ENCODE measurements at places on chromosomes 13 and 19.

GRCh38 chr19:38197937-38198704, 25.9 kb downstream of the DPF1 start:
- peaks cover 7% of the 10 kb centered on the region for H3K4me1 ChIP-seq
- no peaks in the 10 kb centered on the region for H3K36me3 ChIP-seq
- no peaks in the 10 kb centered on the region for H3K27me3 ChIP-seq
- H3K4me3 ChIP-seq = no peak overlapping the region

- H3K36me3 ChIP-seq = no peaks in the 10 kb centered on the region
- DNase-seq = no peak
- H3K4me3 ChIP-seq = no peak overlapping the region
- peaks cover 29% of the 10 kb centered on the region for H3K27me3 ChIP-seq
- H3K4me1 ChIP-seq = peaks cover 2% of the 10 kb centered on the region
- H3K27ac ChIP-seq = no peak overlapping the region
These were observed 26.0 kb upstream of the PABPC3 start for GRCh38 chr13:25069911-25070310.

GRCh38 chr13:27283906-27284493, 13.4 kb downstream of the RASL11A start:
- H3K36me3 ChIP-seq = no peaks in the 10 kb centered on the region
- peaks cover 2% of the 10 kb centered on the region for H3K27me3 ChIP-seq
- no peak for DNase-seq
- H3K27ac ChIP-seq = no peak overlapping the region
- H3K4me3 ChIP-seq = no peak overlapping the region

- peaks cover 15% of the 10 kb centered on the region for H3K36me3 ChIP-seq
- H3K27me3 ChIP-seq = no peaks in the 10 kb centered on the region
These were observed 27.1 kb downstream of the ANKRD10 start for GRCh38 chr13:110887597-110888333.

DNA sequence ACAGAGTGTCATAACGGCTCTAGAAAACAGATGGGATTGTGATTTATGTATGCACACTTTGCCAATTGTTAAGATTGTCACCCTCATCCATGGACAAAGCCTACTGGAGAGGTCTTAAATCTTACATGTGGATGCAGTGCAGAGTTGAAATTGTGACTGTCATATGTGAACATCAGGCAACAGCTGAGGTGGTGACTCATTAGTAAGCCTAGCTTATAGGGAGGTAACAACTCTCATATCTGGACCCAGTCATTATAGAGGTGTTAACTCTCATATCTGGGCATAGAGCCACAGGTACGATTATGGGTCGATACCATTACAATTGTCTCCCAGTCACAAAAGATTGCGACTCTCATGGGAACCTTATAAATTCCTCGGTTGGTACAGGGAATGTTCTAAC, 29.8 kb upstream of the ZNF254 start:
- no peaks in the 10 kb centered on the region for H3K27me3 ChIP-seq
- H3K4me1 ChIP-seq = no peaks in the 10 kb centered on the region
- H3K27ac ChIP-seq = no peak overlapping the region

DNA sequence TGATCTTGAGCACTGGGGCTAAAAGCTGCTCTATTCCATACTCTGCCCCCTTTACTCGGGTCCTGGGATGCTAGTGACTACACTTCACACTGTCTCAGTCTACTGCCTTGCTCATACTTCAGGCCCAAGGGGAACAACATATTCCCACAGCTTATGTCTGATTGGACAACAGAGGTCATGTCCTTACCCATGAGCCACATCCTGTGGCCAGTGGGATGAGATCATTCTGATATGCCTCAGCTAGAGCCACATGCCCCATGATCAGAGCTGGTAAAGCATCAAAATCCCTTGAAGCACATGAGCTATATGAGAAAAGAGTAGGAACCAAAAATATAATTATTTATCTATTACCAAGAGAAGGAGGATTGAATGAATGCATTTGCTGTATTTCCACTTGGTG, 290.1 kb upstream of the TSHZ3 start:
- H3K4me3 ChIP-seq = no peak overlapping the region
- no peaks in the 10 kb centered on the region for H3K36me3 ChIP-seq
- no peaks in the 10 kb centered on the region for H3K4me1 ChIP-seq
- H3K27ac ChIP-seq = no peak overlapping the region

DNA sequence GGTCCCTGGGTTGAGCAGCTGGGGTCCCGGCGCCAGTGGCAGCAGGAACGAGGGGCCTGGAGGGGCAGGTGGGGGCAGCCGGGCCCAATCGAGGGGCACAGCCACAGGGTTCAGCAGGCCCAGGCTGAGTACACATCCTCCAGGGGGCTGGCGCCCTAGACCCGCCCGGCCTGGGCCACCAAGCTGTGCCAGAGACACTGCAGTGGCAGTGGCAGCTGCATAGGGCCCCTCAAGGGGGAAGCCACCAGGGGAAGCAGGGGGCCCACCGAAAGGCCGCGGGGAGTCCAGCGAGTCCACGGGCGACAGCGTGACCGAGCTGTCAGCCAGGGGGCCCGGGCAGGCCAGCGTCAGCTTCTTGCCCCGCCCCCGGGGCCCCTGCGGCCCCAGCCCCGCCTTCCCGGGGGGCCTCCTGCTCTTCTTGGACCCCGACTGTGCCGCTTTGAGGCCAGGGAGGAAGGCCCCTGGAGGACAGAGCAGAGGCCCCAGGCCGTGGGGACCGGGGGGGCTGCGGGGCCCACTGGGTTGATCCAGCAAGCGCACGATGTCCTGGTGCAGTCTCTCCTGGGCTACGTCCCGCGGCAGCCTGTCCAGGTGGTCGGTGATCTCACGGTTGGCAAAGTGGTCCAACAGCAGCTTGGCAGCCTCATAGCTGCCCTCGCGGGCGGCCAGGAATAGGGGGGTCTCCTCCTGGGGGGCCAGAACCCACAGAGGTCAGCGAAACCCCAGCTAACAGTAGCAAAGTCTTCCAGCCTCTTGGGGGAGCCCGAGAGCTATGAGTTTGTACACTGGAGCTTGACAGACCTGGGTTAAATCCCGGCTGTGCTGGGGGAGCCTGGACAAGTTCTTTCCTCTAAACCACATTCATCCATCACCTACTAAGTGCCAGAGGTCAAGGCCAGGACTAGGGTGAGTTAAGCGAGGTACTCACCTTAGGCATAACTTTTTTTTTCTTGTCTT, 39.5 kb downstream of the NOTCH3 start:
- H3K27ac ChIP-seq = no peak overlapping the region
- H3K4me3 ChIP-seq = no peak overlapping the region
- H3K36me3 ChIP-seq = peaks cover 4% of the 10 kb centered on the region
- H3K4me1 ChIP-seq = no peaks in the 10 kb centered on the region
- no peak for DNase-seq
- no peaks in the 10 kb centered on the region for H3K27me3 ChIP-seq

- no peaks in the 10 kb centered on the region for H3K4me1 ChIP-seq
- no peak for DNase-seq
- peaks cover 2% of the 10 kb centered on the region for H3K27me3 ChIP-seq
- H3K4me3 ChIP-seq = no peak overlapping the region
These were observed 203.8 kb upstream of the SOX1 start for GRCh38 chr13:111862836-111863815.

DNA sequence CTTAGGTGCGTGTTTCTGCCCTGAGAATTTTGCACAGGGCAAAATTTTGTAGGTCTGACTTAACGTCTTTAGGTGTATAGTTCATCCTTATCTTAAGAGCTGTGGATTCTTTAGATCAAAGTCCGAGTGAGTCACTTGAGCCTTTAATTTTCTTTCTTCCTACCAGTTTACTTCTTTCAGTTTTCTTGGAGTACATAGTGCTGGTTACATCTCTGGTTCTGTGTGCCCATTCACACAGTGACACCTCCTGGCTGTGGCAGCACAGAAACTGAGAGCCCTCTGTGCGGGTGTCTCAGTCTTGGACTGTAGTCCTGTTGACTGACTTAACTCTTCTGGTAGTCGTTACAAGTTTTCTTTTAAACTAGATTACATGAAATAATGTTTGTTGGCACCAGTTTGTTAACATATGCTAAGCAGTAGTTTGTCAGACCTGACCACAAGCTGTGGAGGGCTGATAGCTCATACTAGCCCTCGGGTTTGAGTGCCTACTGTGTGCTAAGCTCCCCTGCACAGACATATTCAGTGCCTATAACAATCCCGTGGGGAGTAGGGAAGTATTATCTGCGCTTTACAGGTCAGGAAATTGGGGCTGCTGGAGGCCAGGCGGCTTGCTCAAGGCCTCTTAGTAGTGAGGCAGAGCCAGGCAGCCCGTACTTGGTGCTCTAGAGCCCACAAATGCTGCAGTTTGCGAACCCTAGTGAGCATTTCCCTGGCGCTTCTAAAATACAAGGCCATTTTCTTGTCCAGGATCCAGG, 1.6 kb downstream of the GATAD2A start:
- no peaks in the 10 kb centered on the region for H3K27me3 ChIP-seq
- peak overlapping the region; percentile 82 for H3K27ac ChIP-seq
- H3K36me3 ChIP-seq = peaks cover 3% of the 10 kb centered on the region
- H3K4me1 ChIP-seq = peaks cover 46% of the 10 kb centered on the region

DNA sequence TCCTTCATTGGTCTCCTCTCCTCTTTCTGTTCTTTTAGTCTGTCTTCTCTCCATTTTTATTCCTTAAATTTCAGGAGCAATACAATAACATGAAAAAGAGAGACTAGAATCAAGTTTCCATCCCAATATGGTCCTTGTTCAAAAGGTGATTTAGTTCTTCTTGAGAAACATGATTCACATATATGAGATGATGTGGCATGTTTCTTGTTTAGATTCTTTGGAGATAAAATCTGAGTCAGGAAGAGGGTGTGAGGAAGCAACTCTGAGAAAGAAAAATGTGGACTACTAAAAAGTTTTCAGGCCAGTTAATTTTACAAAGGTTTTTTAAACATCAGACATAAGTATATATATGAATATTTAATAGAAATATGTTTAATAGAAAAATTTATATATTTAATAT, 231.4 kb downstream of the OXGR1 start:
- H3K4me3 ChIP-seq = no peak overlapping the region
- no peaks in the 10 kb centered on the region for H3K27me3 ChIP-seq
- H3K4me1 ChIP-seq = no peaks in the 10 kb centered on the region
- DNase-seq = no peak
- H3K27ac ChIP-seq = no peak overlapping the region

GRCh38 chr19:13833330-13834243, 38.3 kb downstream of the ZSWIM4 start:
- peak overlapping the region; percentile 91 for H3K27ac ChIP-seq
- H3K36me3 ChIP-seq = no peaks in the 10 kb centered on the region
- peaks cover 42% of the 10 kb centered on the region for H3K4me1 ChIP-seq
- H3K27me3 ChIP-seq = no peaks in the 10 kb centered on the region
- DNase-seq = peak; percentile 92

DNA sequence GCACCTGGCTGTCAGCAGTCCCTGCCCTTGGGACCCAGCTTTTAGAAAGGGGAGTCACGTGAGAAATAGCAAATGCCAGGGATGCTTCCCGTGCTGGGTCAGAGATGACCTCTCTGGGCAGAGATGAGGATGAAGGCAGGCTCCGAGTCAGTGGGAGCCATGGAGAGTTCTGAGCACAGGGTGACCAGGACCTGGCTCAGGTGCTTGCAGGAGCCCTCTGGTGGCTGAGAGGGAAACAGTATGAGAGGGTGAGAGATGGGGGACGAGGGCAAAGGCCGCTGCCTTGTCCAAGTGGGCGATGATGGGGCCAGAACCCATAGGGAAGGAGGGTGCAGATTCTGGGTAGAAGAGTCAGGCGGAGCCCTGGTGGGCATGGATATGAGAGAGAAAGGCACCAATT, 15.8 kb downstream of the TMED1 start:
- DNase-seq = no peak
- H3K27ac ChIP-seq = peak overlapping the region; percentile 80
- H3K4me1 ChIP-seq = peaks cover 4% of the 10 kb centered on the region
- peaks cover 47% of the 10 kb centered on the region for H3K36me3 ChIP-seq
